Ammon's horn (tissue), 1 donor: ENCODE measurements at places on chromosomes 11 and 22.
A peak's percentile ranks its signal among the peaks of the same experiment; 100 is the strongest.

GRCh38 chr11:45170484-45170883 is 24.0 kb downstream of the PRDM11 start:
- no peak for DNase-seq

- DNase-seq: no peak
Measured at GRCh38 chr11:1656670-1657069, 27.1 kb downstream of the KRTAP5-5 start.

DNA sequence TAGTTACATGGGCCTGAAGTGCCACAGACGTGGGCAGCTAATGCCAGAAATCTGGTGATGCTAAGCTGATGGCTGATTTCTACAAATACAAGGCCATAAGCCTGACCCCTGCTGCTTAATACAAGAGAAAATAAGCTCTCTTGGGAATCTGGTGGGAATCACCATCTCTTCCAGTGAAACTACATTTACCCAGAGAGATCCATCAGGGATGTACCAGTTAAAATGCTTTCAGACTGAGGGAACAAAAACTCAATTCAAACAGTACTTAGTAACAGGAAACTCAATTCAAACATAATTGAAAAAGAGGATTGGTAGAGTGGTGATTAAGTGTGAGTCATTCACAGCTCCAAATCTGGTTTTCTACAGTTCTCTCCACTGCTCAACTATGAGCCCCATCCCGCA is 1.7 kb upstream of the CAVIN3 start:
- DNase-seq: no peak

DNA sequence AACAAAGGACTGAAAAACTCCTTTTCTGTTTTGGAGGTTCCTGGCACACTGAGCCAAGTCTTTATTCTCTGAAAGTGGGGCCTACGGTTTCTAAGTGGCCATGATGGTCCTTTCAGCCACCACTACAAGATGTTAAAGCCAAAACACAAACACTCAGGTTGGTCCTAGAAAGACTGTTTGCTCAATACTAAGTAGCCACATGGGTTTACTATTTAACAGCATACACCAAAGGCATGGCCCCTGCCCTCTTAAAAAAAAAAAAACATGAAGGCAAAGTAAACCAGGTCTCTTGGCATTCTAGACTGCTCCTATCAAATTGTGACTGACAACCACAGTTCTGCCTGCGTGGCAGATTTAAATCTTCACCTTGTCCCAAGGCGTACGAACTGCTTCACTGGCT is 123.6 kb upstream of the BID start:
- DNase-seq: no peak

DNA sequence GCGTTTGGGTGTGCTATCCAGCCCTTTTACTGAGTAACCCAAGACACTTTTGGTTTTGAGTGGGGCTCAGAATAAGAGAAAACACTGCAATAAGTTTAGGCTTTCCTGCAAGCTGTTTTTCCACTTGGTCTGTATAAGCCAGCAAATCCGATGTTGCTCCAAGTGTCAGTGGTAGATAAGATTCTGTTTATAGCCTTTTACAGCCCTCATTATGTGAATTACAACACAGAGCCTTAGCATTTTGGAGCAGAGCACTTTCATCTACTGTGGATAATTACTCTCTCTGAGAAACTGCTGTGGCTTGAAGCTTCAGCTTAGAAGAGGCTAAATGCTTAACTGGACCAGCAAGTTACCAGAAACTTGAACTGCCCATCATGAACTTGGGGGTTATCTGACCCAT is 601.1 kb downstream of the JRKL start:
- DNase-seq: no peak

GRCh38 chr11:126578426-126578825 is 222.9 kb downstream of the ST3GAL4 start:
- no peak for DNase-seq

- DNase-seq: no peak
Measured at GRCh38 chr11:76689313-76690260, 19.0 kb upstream of the LRRC32 start.

GRCh38 chr22:49724893-49725489 is 102.7 kb downstream of the BRD1 start:
- DNase-seq: peak; percentile 80

DNA sequence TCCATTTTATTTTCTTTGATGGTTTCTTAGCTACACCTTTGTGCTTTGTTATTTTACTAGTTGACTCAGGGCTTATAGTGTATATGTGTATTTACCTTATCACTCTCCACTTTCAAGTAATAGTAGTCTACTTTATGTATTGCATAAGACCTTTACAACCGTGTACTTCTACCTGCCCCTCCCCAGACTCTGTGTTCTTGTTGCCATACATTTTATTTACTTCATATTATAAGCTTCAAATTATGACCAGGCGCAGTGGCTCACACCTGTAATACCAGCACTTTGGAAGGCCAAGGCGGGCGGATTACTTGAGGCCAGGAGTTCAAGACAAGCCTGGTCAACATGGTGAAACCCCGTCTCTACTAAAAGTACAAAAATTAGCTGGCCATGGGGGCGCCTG is 28.2 kb upstream of the CTSD start:
- no peak for DNase-seq

DNA sequence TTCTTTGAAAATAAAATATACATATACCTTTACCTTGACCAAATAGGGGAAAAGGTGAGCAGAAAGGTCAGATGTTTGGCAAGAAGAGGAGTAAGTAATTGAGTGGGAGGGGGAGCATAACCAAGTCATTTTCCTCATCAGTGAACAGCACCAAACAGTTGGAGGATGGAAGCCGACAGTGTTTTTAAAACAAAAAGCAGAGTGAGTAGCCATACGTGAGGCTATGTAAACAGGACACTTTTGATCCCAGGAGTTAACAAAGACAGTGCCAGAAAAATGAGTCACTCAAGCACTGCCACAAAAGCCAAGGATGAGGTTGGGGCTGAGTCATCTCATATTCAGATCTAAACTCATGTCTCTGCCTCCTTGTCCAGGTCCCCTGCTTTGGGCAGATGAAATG is 734.7 kb downstream of the KCNA4 start:
- DNase-seq: no peak

- no peak for DNase-seq
Measured at GRCh38 chr22:42577623-42578240, 24.0 kb downstream of the SERHL2 start.

DNA sequence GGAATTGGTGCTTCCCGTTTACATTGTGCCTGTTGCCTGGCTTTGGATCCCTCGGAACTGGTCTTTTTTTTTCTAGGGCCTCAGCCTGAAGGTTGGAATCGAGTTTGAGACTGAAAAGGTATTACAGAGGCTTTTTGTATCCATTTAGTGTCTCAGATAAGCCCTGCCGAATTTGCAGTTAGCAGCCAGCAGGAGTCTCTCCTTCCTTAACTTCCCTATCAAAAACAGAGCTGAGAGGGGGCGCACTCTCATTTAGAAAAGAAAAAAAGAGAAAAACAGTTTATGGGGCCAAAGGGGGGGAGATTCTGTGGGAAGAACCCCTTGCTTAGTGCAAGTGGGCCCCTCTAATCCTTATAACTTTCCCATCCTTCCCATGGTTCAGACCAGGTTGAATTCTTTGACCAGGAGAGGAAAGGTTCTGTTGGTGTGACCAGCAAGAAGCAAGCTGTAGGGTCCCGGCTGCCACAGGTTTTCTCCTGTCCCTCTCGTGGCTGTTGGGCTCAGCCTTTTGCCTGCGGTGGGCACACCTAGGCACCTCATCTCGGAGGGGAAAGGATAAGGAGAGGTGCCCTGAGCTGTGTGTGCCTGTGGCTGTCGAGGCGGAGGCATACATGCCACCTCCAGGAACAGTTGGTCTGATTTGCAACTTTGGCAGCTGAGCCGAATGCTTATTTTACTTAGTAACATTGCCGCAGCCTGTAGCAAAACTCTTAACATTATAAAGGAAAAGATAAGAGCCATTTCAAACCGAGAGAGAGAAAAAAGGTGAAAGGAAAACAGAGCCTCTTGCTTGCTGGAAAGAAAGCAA is 565.0 kb upstream of the CNTN5 start:
- DNase-seq: peak; percentile 25

- no peak for DNase-seq
Measured at GRCh38 chr11:121291319-121291718, 1.3 kb upstream of the SC5D start.

GRCh38 chr11:91630916-91631673 is 593.5 kb upstream of the FAT3 start:
- DNase-seq: no peak

DNA sequence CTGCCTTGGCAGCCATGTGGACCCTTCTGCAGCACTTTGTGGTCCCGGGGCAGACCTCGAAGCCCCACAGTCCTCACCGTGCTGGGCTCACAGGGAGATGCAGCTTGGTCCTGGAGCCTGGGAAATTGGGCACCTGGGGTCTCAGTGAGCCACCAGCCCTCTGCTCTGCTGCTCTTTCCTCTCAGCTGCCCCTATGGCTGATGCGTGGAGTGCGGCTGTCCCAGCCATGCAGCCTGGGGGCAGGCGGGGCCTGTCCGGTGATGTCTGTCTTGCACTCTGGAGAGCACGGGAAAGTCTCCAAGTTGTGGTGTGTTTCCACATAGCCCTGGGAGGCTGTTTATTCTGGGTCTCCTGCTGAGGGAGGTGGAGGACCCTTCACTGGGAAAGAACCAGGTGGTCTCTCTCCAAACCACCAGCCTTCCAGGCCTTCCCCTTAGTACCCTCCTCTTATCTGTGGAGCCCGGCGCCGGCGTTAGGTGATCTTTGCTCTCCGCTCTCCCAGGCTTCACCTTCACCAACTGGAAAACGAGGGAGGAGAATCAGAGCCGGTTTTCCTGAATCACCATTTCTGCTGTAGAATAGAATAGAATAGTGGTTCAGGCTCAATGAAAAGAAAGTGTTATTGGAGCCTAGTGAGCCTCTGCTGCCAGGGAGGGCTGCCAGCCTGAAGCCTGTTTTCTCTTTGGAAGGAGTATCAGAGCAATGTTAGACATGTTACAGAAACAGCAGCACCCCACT is 41.2 kb upstream of the GRAMD4 start:
- DNase-seq: no peak

- DNase-seq: no peak
Measured at GRCh38 chr11:44130751-44131150, 35.3 kb downstream of the EXT2 start.

DNA sequence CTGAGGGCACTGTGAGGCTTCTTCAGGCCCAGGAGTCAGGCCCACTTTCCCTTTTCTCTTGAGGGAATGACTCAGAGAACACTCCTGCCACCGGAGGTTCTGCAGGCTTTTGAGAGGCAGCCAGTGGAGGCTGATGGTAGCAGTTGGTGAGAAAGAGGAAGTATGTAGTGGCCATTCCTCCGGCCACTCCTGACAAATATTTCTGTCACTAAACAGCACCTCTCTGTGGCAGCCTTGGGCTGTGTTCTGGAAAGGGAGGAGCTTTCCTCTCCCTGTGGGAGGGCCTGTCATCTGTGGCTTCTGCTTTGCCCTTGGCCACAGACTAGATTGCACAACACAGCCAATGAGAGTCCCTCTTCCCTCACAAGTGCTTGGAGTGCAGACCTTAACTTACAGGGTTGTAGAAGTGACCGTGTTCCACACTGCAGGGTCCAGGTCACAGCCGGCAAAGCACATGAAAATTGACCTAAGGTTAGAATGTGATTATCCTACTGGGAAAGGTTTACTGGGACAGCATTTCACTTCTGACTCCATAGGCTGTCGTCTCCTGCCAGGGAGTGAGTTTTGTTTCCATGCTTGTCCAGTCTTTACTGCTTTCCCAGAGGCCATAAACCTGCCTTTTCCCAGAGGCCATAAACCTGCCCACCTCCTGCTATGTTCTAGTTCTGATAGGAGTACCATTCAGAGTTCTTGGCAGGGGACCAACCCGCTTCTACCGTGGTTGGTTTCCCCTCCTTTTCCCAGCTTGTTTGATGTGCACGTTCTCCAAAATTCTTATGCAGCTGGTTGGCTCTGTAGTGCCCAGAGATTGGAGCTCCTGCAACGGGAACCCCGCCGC is 33.3 kb downstream of the MARK2 start:
- peak; percentile 94 for DNase-seq

GRCh38 chr11:76568139-76568538 is 102.4 kb downstream of the LRRC32 start:
- no peak for DNase-seq

DNA sequence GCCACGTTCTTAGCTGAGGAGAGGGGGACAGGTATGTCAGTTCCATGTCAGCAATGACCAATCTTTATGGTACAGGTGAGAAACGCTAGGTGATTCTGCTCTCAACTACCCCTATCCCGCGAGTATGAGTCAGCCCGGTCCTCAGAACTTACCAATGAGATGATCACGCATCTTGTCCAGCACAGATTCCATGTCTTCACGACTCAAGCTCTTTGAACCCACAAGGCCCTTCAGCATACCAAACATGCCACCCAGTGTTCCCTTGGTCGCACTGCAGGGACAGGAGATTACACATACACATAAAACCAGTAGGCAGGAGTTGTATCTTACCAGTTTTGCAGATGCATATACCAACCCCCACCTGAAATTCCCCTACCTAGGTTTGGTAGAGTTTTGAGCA is 2.9 kb downstream of the SRPRA start:
- no peak for DNase-seq

- peak; percentile 86 for DNase-seq
Measured at GRCh38 chr22:24951942-24952836, at the start of gene KIAA1671. Gene KIAA1671 (plus strand): TSS chr22:24952716. CDS start chr22:25028000, 75,284 bp downstream.

GRCh38 chr11:104464691-104465090 is 300.7 kb upstream of the PDGFD start:
- DNase-seq: no peak

GRCh38 chr11:94750319-94751217 is 17.6 kb upstream of the AMOTL1 start:
- DNase-seq: no peak

- DNase-seq: peak; percentile 33
Measured at GRCh38 chr22:39622881-39623367, 52.4 kb downstream of the CACNA1I start.

- peak; percentile 84 for DNase-seq
Measured at GRCh38 chr22:35352214-35353111, 28.4 kb upstream of the HMOX1 start.

GRCh38 chr11:25094085-25094802 is 597.4 kb downstream of the LUZP2 start:
- DNase-seq: no peak

- no peak for DNase-seq
Measured at GRCh38 chr11:88327061-88327460, 10.5 kb downstream of the CTSC start.

- DNase-seq: no peak
Measured at GRCh38 chr11:12282676-12283075, 94.7 kb upstream of the PARVA start.

GRCh38 chr22:30396871-30397655 is at the start of gene SEC14L2:
Gene SEC14L2 (plus strand): TSS chr22:30397018. CDS start chr22:30397117, 99 bp downstream.
- DNase-seq: peak; percentile 82
